Activated naive CD4-positive, alpha-beta T cell treated with anti-CD3 and anti-CD28 coated beads, Interleukin-2, amount 10 ng/mL, durations not matched to agents 7 days and 5 days (primary cell): ENCODE measurements at places on chromosomes 3 and 15.

DNA sequence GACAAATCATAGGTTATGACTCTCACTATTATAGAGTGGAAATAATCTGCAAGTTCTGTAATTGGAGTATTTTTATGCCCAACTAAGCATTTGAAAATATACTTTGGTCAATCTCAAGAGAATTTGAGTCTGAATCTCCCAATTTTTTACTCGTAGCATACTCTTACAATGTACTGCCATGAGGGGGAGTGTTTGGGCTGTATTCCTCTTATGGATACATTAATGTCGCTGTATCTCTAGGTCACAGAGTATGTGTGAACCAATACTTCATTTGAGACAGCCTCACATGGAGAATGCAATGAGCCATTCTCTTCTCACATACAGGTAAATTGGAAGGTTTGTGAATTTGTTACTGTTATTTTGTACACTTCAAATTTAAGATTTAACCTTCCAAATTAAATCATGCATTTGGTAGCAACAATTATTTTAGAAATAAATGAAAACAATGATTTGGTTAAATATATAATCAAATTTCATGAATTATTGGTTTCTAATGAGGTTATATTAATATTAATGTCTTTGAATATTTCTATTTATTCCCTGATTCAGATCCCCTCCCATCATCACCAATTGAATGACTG lies 5.5 kb upstream of the CD200 start:
- H3K36me3 ChIP-seq: no peaks in the 10 kb centered on the region
- H3K4me3 ChIP-seq: no peak overlapping the region
- no peak overlapping the region for H3K27ac ChIP-seq

DNA sequence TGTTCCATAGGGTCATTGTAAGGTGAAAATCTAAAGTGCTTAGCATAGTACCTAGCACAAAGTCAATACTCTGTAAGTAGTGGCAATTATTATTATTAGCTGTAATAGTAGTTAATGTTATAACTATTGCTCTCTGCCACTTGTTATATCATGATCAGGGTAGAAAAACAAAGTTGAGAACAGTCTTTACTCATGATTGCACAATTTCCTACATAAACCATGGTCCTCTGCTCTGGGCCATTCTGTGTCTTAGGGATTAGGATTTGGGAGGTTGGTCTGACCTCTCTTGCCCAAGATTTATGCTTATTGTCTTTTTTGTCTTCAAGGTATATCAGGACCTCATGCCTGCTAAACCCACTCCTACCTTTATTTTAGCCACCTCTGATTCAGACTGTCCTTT lies 4.3 kb upstream of the LRRC58 start:
- peaks cover 33% of the 10 kb centered on the region for H3K27me3 ChIP-seq
- no peaks in the 10 kb centered on the region for H3K36me3 ChIP-seq
- no peak for DNase-seq
- H3K27ac ChIP-seq: no peak overlapping the region
- H3K4me3 ChIP-seq: no peak overlapping the region

- no peak overlapping the region for H3K4me3 ChIP-seq
- DNase-seq: no peak
- no peaks in the 10 kb centered on the region for H3K27me3 ChIP-seq
- no peaks in the 10 kb centered on the region for H3K4me1 ChIP-seq
- H3K36me3 ChIP-seq: no peaks in the 10 kb centered on the region
- no peak overlapping the region for H3K27ac ChIP-seq
Measured at GRCh38 chr3:3893590-3893989, 94.4 kb downstream of the LRRN1 start.

DNA sequence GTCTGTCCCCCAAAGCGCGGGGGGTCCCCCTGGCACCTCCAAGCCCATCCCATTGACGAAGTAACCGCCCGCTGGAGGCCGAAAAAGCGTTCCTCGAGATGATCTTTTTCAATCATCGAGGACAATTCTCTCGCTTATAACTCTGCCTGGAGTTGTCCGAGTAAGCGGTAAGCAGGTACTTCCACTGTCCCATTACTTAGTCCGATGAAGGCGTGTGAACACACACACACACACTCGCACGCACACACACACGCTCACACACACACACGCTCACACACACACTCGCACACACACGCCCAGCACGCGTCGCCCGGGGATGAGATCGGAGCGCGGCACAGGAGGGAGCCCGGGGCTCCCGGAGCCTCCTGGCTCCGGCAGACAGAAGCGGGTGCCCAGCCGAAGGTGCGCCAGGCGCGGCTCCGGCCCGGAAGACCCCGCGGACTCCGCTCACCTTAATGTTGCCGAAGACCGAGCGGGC lies 430 bp downstream of the SLCO2A1 start:
- H3K4me1 ChIP-seq: peaks cover 7% of the 10 kb centered on the region
- no peak overlapping the region for H3K27ac ChIP-seq
- peaks cover 58% of the 10 kb centered on the region for H3K27me3 ChIP-seq
- no peak for DNase-seq

DNA sequence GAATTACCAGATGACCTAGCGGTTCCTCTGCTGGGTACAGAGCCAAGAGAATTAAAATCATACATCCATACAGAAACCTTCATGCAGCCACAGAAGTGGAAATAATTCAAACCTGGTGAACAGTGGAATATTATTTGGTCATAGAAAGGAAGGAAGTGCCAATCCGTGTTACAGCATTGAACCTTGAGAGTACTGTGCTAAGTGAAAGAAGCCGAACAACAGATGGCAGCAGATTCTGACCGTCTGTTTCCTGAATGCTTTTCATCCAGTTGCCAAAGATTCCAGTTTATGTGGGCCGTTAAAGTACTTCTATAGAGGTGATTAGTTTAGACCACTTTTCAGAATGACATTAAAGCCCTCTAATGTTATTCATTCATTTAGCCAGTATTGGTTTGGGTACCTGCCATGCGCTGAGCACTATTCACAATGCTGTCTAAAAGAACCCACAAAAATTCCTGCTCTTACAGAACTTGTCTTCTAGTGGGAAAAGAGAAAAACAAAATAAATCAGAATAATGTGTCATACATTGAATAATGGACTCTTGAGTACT lies 45.8 kb upstream of the SENP5 start:
- H3K4me3 ChIP-seq: no peak overlapping the region
- DNase-seq: no peak
- no peaks in the 10 kb centered on the region for H3K27me3 ChIP-seq
- H3K4me1 ChIP-seq: no peaks in the 10 kb centered on the region
- H3K36me3 ChIP-seq: peaks cover 46% of the 10 kb centered on the region

- no peak overlapping the region for H3K27ac ChIP-seq
- H3K4me3 ChIP-seq: no peak overlapping the region
- peaks cover 3% of the 10 kb centered on the region for H3K36me3 ChIP-seq
- DNase-seq: no peak
Measured at GRCh38 chr15:85397926-85398325, 17.5 kb downstream of the AKAP13 start.

DNA sequence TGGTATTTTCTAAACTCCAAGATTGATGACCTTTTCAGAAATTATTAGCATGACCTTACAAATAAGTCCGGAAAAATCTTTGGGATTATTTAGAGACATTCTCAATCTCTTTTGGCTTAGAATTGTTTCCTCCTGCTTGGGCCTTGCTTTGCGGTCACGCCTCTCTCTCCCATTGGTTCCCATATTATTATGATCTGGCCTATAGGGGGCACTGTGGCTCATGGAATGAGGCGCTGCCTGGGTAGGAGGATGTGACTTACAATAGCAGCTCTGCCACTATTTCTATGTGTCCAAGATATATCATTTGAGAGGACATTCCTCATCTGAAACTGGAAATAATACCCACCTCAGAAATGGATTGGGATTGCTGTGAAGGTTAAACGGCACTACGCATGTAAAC lies 464.9 kb downstream of the MFSD1 start:
- no peaks in the 10 kb centered on the region for H3K36me3 ChIP-seq
- no peak for DNase-seq
- no peak overlapping the region for H3K4me3 ChIP-seq
- H3K27ac ChIP-seq: no peak overlapping the region
- H3K4me1 ChIP-seq: no peaks in the 10 kb centered on the region

- H3K4me1 ChIP-seq: peaks cover 8% of the 10 kb centered on the region
- no peak for DNase-seq
- no peaks in the 10 kb centered on the region for H3K27me3 ChIP-seq
- H3K4me3 ChIP-seq: no peak overlapping the region
- no peak overlapping the region for H3K27ac ChIP-seq
- H3K36me3 ChIP-seq: peaks cover 3% of the 10 kb centered on the region
Measured at GRCh38 chr3:106004826-106005225, 136.0 kb upstream of the CBLB start.

DNA sequence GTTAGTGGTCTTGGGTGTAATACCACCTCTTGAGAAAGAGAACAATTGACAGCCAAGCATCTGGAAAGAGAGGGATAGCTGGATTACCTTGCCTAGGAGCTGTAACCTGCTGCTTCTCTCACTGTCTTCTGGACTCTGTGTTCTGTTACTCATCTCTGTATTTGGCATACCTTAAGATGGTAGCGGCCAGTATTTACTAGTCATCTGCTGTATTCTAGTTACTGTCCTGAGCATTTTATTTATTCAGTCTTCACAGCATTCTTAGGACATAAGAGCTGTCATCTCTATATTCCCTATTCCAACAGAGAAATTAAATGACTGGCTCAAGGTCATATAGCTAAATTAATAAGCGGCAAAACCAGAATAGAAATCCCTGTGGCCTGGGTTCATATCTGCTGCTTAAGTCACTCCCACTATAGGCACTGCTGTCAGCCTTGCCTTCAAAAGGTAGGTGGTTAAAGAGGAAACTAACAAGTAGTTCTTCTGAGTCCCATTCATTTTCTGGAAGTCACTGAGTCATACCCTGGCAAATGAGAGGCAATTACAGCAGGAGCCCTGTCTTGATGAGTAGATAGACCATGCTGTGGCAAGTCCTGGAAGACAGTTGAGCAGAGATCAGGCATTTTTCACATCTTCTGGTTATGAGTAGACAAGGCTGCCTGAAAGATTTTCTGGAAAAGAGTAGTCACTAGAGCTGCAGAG lies 68.2 kb downstream of the RAB7A start:
- no peaks in the 10 kb centered on the region for H3K27me3 ChIP-seq
- H3K36me3 ChIP-seq: peaks cover 41% of the 10 kb centered on the region
- H3K4me1 ChIP-seq: peaks cover 78% of the 10 kb centered on the region
- peak overlapping the region; percentile 82 for H3K27ac ChIP-seq
- peak; percentile 36 for DNase-seq

DNA sequence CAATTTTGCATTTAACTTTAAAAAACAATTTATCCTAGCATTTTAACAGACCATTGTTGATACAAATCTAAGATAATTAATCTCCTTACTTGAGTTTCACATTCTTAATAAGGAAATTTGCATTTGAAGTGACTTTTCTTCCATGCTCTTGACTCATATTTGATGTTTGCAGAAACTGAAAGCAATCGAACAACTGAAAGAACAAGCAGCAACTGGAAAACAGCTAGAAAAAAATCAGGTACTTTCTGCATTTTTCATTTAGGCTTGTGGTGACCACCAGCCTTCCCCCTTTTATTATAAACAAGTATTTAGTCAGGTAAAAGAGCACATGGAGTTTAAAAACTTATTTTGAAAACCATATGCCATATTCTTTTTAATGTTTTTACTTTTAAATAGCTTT lies 20.1 kb upstream of the SELENOT start:
- peak overlapping the region; percentile 55 for H3K27ac ChIP-seq
- no peaks in the 10 kb centered on the region for H3K27me3 ChIP-seq
- H3K36me3 ChIP-seq: peaks cover 35% of the 10 kb centered on the region

- H3K27ac ChIP-seq: peak overlapping the region; percentile 91
- peak overlapping the region; percentile 89 for H3K4me3 ChIP-seq
- H3K36me3 ChIP-seq: peaks cover 17% of the 10 kb centered on the region
- H3K4me1 ChIP-seq: peaks cover 27% of the 10 kb centered on the region
Measured at GRCh38 chr3:150407808-150408220, 284 bp upstream of the TSC22D2 start.

- DNase-seq: no peak
- no peak overlapping the region for H3K4me3 ChIP-seq
- no peaks in the 10 kb centered on the region for H3K27me3 ChIP-seq
- peaks cover 2% of the 10 kb centered on the region for H3K36me3 ChIP-seq
Measured at GRCh38 chr3:99909714-99910495, 92.2 kb downstream of the CMSS1 start.

DNA sequence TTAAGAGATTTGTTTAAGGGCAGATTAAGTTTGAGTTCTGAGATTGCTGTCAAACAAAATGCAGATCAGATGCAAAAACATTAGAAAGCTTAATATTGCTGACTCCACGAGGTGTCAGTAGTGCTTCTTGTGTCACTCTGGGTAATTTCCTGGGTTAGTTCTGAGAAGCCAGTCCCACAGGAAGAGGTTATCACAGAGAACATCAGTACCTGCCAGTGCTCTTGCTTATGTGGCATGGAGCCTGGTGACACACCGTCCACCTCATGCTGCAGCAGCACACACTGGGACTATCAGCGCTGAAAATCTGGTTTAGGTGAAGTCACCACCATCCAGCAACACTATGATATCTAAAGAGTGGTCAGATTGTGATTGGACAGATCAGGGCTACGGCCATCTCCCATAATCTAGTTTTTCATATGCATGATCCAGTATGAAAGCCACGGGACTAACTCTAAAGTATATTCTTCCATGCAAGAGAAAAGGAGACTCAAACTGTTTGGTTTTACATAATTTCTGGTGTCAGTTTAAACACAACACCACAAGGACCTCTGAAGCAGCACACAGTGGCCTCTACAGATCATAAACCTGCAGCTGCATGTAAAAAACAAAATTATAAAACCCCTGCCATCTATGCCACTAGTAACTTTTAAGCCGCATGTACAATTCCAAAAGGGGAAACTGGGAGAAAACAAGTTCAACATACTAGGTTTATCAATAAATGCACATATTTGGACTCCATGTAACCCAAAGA lies 36.1 kb upstream of the MYO5C start:
- H3K27ac ChIP-seq: peak overlapping the region; percentile 76
- peak overlapping the region; percentile 16 for H3K4me3 ChIP-seq
- DNase-seq: peak; percentile 70
- H3K27me3 ChIP-seq: no peaks in the 10 kb centered on the region
- H3K4me1 ChIP-seq: peaks cover 38% of the 10 kb centered on the region

- H3K27ac ChIP-seq: no peak overlapping the region
- H3K4me1 ChIP-seq: no peaks in the 10 kb centered on the region
- DNase-seq: no peak
- no peak overlapping the region for H3K4me3 ChIP-seq
- H3K27me3 ChIP-seq: no peaks in the 10 kb centered on the region
Measured at GRCh38 chr3:22959593-22959992, 243.5 kb upstream of the UBE2E2 start.

GRCh38 chr15:89112341-89112971 lies 24.2 kb downstream of the ABHD2 start:
- no peak overlapping the region for H3K27ac ChIP-seq
- H3K4me1 ChIP-seq: peaks cover 12% of the 10 kb centered on the region
- no peaks in the 10 kb centered on the region for H3K27me3 ChIP-seq
- no peak for DNase-seq
- peaks cover 20% of the 10 kb centered on the region for H3K36me3 ChIP-seq

DNA sequence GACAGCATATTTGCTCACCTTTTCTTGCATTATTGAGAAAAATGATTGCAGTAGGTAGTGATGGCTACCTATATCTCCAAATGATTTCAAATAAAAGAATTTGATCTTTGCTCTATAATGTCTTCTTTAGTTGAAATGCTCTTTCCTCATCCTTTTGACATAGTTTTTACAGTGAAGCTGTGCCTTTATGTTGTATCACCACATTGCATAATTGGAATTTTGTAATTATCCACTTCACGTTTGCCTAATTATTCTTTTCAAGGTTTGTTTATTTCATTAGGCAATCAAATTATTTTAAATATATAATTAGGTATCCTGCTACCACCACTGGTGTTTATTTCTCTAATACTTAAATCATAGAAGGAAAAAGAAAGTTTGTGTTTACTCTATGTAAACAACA lies 21.3 kb upstream of the P2RY13 start:
- H3K27ac ChIP-seq: no peak overlapping the region
- no peak overlapping the region for H3K4me3 ChIP-seq
- H3K36me3 ChIP-seq: no peaks in the 10 kb centered on the region
- no peak for DNase-seq

- peaks cover 34% of the 10 kb centered on the region for H3K36me3 ChIP-seq
- peaks cover 42% of the 10 kb centered on the region for H3K4me1 ChIP-seq
- no peaks in the 10 kb centered on the region for H3K27me3 ChIP-seq
Measured at GRCh38 chr15:44535523-44536301, 1.2 kb upstream of the EIF3J start.
